Mucosa of gallbladder (tissue), 1 donor: ENCODE measurements at places on chromosomes 11 and 22. TPM values are rescaled to one million over a fixed set of nuclear protein-coding genes. Genes with fewer than 3 reads are reported as not detected.

The ST14 gene
- total RNA-seq: 193 TPM

The ZW10 gene
- 10.3 TPM for total RNA-seq

The OR6A2 gene
- 0.06 TPM for total RNA-seq

The KRTAP5-1 gene
- total RNA-seq: not detected

The GAS2 gene
- 3.3 TPM for total RNA-seq

The APBB1 gene
- 45.1 TPM for total RNA-seq

The FAM111B gene
- 1.4 TPM for total RNA-seq

The DGCR2 gene
- total RNA-seq: 104 TPM

- DNase-seq: no peak
These were observed 41.3 kb downstream of the XKR3 start for GRCh38 chr22:16783930-16784354.

DNA sequence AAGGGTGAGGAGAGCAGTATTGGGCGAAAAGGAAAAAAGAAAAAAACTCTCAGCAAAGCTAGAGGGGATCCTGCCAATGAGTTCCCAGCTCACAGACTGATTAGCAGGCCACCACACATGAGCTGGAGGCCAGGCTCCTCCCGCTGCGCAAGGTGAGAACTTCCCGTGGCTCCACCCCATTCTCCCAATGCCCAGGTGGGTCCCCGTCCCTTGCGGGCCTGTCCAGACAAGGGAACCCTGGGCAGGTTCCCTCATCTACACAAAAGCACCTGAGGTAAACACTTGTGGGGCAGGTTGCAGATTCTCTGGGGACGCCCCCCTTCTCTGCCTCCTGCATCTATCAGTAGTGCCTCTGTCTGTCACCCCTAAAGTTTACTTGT, 46.5 kb downstream of the CDPF1 start:
- no peak for DNase-seq

- no peak for DNase-seq
These were observed 98.1 kb downstream of the TBC1D22A start for GRCh38 chr22:46860562-46860961.

DNA sequence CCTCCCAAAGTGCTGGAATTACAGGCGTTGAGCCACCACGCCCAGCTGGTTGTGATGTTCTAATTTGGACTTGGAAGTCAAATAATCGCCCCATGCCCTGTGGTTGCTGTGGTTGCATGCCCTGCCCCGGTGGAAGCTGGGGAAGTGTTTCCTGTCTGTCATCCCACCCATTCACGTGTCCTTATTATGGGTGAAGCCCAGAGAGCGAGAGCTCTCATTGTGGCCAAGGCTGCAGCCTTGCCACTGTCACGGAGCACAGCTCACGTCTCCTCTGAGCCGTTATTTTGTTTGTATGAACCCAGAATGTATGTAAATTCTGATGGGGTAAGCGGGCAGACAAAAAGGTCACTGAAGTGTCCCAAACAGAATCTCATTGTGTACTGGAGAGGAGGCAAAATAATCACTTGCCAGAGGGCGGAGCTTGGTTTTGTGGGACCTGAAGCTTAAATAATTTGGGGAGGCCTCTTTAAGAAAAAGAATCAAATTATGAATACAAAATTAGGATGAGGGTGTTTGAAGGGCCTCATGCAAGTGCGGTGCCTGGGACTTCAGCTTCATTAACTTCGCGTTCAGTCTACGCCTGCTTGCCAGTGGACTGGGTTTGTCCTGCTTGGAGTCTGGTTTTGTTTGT, 25.8 kb upstream of the TREH start:
- no peak for DNase-seq

- no peak for DNase-seq
These were observed 68.1 kb downstream of the IMMP1L start for GRCh38 chr11:31441296-31441695.

- DNase-seq: no peak
These were observed 25.8 kb downstream of the XRRA1 start for GRCh38 chr11:74923125-74923524.

DNA sequence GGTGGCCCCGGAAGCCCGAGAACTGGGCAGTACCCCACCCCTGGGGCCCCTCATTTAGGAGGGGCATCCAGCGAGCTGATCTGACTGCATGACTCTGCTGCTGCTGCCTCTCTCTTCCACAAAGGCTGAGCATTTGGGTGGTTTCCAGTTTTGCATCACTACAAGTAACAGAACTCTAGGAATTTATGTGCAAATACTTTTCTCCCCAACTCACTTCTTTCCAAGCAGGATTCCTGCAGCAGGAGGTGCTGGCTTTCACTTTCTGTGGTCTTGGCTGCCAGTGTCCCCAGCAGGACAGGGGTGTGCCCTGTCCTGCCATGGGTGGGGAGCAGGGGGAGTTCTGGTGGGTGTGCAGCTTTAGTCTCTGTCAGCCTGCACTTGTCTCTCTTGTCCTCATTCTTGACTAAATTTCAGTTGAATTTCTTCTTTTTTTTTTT, 21.2 kb downstream of the UPB1 start:
- no peak for DNase-seq

GRCh38 chr11:34774604-34775003, 141.6 kb downstream of the APIP start:
- DNase-seq: no peak
